ENCODE measurements at places on chromosomes 11 and 22.

GRCh38 chr11:95641495-95641894 lies 148.1 kb downstream of the FAM76B start:
- DNase-seq, result peak; percentile 21

DNA sequence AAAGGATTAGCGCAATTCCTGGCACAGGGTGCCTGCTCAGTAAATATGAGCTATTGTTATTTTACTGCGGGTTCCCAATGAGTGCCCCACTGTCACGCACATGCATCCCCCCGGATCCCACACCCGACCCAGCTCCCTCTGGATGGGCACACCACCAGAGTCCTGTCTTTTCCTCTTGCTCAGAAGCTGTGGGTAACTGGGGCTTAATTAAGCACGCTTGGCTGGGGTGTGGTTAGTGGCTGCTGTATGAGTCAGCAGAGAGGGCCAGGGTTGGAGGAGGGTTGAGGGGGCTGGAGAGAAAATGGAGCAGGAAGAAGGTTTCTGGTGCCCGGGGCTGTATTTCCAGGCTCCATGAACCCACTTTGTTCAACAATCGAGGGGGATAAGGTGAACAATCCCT lies 30.3 kb upstream of the NECTIN1 start:
- DNase-seq, result no peak

DNA sequence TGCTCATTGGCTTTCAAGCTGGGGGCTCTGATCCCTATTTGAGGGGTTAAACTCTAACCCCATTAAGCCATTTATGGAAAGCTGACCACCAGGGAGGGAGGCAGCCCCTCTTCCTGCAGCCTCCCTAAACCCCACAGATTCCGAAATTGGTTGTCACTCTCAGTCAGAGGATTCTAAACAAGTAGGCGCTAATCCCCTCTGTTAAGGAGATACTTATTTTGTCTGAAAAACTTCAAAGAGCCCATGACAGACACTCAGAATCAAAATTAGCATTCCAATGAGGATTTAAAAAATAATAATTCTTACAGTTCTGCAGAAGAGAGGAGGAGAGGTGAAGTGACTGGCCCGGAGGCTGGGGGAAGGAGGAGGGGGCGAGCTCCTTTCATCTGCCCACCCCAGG lies 69.7 kb upstream of the LMO1 start:
- no peak for DNase-seq

DNA sequence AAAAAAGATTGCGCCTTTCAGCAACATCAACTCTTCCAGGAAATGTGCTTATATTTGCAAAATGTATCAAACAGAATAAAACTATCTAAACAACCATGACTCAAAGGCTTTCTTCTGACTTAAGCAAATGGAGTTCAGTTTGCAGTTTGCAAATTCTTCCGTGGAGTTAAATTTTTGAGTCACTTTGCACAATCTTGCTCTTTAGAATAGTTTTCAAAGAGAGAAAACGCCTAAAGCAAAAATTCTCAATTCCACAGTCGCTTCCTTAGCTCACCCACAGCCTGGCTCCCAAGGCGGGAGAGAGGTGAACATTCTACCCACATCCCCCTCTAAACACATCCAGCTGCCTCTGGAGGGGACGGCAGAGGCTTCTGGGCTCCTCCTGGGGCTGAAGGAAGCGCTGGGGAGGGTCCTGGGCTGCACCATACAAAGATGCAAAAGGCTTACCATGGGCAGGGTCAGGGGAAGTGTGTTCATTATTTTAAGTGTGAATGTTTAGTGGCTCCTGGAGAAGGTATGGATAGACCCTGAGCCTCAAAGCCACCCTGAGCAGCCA lies 1487.3 kb downstream of the TBC1D22A start:
- no peak for DNase-seq

- DNase-seq, result no peak
Measured at GRCh38 chr11:94457118-94458029, 36.3 kb downstream of the MRE11 start.

GRCh38 chr11:124441081-124441480 lies 4.4 kb downstream of the OR8B8 start:
- DNase-seq, result no peak

GRCh38 chr11:12245549-12246016 lies 131.8 kb upstream of the PARVA start:
- DNase-seq, result no peak

DNA sequence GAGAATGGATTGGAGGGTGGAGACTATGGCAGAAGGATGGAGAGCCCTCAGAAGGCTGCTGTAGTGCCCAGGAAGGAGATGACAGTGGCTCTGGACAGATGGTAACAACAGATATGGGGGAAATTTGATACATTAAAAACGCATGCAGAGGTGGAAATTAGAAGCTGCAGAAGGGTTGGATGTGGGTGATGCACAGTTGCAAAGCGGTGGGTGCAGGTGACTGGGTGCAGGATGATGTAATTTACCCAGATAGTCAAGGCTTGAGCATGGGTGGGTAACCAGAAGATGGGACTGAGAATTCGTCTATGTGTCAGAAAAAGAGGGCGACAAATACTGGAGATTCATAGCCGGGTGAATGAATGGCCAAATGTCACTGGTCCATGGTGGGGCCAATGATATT lies 570.3 kb downstream of the MN1 start:
- DNase-seq, result no peak

GRCh38 chr22:17974703-17975372 lies 49.5 kb downstream of the MICAL3 start:
- peak; percentile 51 for DNase-seq

- DNase-seq, result no peak
Measured at GRCh38 chr11:64089027-64089360, 53.3 kb downstream of the FLRT1 start.

DNA sequence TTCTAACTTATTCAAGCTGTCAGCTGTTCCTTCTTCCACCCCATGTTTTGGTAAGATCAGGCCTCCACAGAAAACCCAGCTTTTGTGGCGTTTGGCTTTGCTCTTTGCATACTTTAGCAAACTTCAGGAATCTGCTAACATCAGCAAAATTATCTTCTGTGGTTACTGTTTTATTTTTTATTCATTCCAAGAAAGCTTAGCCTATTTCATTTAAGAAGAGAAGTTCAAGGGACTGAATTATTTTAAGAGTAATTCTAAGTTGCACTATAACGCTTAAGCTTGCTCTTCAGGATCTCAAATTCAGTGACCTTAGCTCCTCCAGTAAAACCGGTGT lies 1.1 kb downstream of the JHY start:
- no peak for DNase-seq

DNA sequence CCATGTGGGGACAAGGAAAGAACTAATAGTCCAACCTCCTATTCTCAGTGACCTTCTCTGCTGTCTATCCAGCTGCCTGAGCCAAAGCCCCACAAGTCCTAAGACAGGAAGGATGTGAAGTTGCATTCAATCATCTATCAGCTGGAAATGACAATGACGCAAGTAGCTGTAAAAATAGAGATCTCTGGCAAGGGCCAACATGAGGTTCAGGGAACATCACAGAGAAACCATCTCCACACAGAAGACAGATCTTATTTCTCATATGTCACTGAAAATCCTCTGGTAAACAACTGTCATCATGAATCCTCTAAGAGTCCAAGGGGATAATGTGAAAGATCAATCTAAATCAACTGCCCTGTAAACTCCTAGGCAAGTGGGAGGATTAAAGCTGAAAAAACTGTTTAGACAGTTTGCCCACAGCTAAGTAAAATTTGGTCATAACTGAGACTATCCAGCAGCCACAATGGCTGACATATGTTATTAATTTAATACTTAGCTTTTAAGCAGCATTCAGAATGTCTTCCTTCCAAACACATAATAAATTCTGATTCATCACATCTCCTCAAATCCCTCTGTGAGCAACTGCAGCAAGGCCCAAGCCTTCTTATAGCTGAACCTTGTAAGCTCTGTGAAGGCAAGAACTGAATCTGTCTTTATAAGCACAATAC lies 52.1 kb downstream of the ALG9 start:
- DNase-seq, result no peak
